ENCODE measurements at places on chromosomes 4 and X.

DNA sequence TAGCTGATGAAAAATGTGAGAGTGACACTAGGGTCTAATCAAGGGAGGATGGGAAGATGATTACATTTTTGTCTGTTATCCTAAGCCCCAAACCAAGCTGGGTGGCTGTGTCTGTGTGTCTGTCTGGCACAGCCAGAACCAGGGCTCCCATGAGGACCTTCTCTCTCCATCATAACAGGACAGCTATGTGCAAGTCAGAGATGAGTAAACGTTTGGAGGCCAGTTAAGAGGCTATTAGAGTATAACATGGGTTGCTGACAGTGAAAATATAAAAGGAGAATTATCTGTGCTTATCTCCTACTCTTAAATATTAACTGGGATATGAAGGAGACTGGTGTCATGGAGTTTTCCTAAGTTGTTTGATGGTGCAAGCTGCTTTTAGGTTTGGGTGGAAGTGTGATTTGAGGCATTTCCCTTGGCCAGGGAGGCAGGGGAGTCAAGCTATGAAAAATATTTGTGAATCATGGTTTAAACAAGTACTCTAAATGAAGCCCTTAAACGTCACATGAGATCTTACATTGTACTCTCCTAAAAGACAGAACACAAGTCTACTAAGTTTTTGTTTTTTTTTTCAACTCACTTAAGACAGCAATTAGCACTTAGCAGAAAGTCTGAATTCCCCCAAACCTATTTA lies 156.2 kb downstream of the ENOX2 start:
- DNase-seq = no peak

GRCh38 chrX:11758400-11759171 lies 549 bp downstream of the MSL3 start:
- DNase-seq = no peak

- no peak for DNase-seq
These were observed 35.2 kb upstream of the ARMCX4 start for GRCh38 chrX:101450085-101450484.

- no peak for DNase-seq
These were observed 4.2 kb upstream of the CXCL3 start for GRCh38 chr4:74042681-74043080.

- no peak for DNase-seq
These were observed 58.3 kb downstream of the PAQR3 start for GRCh38 chr4:78880874-78881492.

DNA sequence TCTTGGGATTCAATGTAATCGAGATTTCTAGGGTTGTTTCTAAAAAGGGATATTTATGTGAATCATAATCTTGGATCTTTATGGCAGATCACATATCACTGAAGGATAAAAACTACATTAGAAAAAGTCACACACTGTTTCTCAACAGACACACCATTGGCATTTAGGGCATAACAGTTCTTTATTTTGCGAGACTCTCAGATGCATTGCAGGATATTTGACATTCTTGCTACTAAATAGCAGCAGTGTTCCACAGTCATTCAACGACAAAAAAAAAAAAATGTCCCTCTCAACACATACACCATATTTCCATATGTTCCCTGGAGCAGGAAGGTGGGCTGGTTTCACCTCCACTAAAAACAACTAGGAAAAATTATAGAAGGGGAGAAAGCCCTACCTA lies 243.4 kb upstream of the PCDH18 start:
- no peak for DNase-seq

DNA sequence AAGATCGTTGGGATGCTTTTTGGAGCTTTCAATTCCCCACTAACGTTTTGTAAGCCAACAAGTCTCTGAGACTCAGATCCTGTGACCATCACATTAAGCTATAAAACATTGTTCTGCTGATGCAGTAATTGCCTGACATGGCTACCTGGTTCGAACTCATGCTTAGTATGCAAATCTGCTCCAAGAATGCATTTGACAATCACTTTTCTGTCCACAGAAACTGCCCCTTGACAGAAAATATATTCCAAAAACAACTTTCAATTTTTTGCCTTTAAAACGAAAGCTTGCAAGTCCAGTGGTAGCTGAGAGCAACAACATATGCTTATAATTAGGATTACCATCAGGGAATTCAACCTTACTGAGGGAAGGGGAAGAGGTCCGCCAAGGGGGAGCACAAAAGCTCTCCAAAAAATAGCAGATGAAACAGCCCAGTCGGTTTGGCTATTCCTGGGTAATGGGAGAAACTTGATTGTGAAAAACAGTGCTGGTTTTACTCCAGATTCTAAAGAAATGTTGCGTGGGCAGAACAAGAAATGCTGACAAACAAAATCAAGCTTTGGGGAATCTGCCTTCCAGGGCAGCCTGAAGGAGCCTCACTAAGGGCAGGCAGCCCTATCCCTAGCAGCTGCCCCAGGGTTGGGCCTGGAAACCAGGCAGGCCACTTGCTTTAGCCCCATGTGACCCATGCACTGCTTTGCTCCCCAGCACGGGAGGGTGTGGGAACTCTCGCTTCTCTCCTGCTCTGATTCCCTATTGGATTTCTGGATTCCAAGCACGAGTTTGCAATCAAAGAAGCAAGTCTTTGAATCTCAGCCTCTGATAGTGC lies 160.7 kb upstream of the LDB2 start:
- DNase-seq = no peak

- DNase-seq = no peak
These were observed 1588.9 kb upstream of the PCDH7 start for GRCh38 chr4:29131304-29131703.

GRCh38 chr4:114318309-114318708 lies 280.3 kb upstream of the UGT8 start:
- DNase-seq = no peak

DNA sequence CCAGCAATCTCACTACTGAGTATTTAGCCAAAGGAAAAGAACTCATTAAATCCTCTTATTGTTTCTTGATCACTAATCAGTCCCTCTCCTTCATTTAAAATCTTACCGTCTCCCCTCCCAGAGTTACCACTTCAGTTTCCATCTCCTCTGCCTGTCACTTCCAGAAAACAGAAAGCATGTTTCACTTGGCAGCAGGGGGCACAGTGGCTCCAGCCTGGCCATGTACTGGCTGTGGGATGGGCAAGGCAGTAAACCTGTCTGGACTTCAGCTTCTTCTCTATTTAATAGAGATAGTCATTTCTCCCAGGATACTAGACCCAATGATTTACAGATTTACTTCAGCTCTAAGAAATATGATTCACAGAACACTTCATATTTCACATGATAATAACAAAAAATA lies 63.2 kb downstream of the CD40LG start:
- DNase-seq = no peak

DNA sequence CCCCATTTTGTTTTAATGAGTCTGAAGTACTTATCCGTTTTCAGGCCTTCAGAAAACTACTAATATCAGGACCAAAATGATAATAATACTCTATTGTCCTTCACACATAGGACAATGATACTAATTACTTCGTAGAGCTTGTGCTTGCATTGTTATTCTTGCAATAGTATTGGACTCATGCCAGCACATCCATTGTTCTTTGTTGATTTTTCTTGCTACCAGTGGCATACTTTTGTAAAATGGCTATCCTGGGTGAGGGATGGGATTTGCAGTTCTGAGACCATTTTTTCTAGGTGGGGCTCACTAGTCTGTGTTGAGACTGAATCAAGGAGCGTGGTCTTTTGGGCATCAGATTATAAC lies 195.3 kb downstream of the MAML3 start:
- DNase-seq = no peak

GRCh38 chr4:56995525-56995924 lies 16.8 kb downstream of the POLR2B start:
- DNase-seq = no peak

DNA sequence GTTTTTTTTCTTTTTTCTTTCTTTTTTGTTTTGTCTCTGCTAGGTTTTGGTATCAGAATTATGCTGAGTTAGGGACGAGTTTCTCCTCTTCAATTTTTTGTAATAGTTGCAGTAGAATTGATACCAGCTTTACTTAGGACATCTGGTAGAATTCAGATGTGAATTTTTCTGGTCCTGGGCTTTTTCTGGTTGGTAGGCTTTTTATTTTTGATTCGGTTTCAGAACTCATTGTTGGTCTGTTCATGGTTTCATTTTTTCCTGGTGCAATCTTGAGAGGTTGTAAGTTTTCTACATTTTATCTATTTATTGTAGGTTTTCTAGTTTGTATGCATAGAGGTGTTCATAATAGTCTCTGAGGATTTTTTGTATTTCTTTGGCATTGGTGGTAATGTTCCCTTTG lies 498.1 kb upstream of the CPEB2 start:
- no peak for DNase-seq

DNA sequence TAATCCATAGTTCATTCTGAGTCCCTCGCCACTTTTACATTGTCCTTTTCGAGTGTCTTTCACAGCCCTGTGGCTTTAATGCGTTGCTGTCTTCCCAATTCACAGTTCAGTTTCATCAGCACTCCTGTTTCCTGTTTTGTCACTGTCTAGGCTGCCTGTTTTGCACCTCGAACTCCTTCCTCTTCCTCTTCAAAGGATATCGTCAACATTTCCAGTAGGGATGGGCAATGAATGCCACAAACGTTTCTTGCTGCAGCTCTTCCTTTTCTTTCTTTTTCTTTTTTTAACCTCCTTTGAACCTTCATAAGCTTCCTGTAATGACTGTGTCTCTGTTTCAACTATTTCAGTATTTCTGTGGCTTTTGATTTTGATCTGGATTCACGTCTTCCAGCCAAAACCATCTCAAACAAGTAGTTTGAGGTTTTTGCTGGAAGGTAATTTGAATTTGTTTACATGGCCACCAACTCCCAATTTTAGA lies 105.4 kb downstream of the ANXA3 start:
- no peak for DNase-seq

GRCh38 chr4:122890147-122890795 lies 32.1 kb downstream of the NUDT6 start:
- no peak for DNase-seq

DNA sequence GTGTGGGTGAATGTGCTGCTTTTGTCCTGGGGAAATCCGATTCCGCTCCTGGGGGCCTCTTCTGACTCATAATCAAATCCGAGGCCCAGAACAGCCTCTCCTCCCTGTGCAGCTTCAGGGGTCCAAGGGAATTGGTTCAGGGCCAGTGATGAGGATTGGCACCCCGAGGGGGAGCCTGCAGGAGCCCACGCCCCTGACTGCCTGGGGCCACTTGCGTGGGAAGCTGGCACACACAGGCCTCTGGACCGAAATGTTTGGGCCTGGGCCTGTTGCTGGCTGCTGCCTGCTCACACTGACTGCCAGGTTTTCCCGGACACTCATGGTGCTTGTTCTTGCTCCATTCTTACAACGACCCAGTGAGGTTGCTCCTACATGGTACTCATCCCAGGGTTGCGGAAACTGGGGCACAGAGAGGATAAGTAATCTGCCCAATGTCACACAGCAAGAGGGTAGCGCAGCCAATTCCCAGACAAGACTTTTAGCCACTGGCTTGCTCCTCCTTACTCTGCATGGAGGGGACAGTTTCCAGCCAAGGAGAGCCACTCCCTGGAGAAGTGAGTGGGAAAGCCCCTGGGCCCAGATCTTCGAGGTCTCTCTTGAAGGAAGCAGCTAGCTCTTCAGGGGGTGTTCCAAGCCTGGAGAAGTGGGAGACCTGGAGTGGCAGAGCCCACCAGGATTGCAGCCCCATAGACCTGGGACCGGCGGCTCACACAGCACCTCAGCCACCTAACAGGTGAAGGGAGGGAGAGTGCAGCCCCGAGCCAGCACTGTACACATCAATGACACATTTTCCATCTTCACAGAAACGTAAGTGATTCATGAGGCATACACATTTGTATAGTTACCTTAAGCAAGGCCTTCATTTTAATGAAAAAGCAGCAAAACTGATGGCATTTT lies 20.3 kb downstream of the CFAP99 start:
- DNase-seq = no peak

DNA sequence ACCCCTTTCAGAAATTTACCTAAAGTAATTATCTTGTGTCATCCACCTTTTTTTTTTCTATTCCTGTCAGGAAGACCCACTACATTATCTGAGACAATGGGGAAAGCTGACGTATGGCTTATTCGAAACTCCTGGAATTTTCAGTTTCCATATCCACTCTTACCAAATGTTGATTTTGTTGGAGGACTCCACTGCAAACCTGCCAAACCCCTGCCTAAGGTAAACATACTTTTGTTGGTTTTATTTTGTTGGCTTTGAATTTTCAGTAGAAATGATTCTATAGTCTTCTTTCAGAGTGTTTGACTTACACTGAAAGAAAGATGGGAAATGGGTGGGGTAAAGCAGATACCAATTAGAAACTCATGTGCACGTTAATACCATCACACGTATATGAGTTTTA lies 2.2 kb downstream of the UGT2B7 start:
- no peak for DNase-seq

GRCh38 chr4:85932500-85933290 lies 427.2 kb downstream of the MAPK10 start:
- no peak for DNase-seq

DNA sequence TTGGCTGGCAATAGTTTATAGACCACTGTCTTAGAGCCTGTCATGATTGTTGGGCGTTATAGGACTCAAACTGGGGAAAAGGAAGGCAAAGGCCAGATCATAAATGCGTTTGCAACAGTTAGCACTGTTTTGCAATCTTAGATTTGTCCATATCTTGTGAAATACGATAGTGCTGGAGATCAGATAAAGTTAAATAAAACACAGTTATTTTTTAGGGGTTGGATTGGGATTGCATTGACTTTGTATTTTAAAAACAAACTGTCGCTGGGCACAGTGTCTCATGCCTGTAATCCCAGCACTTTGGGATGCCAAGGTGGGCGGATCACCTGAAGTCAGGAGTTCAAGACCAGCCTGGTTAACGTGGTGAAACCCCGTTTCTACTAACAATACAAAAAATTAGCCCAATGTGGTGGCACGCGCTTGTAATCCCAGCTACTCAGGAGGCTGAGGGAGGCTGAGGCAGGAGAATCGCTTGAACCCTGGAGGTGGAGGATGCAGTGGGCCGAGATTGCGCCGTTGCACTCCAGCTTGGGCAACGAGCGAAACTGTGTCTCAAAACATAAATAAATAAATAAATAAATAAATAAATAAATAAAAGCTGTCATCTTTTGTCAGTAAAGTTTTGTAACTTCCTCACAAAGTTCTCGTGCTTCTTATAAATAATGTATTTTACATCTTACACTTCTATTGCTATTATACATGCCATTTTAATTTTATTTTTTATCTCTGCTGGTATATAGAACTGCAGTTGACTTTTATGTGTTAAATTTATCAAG lies 117.2 kb downstream of the KDM6A start:
- no peak for DNase-seq

DNA sequence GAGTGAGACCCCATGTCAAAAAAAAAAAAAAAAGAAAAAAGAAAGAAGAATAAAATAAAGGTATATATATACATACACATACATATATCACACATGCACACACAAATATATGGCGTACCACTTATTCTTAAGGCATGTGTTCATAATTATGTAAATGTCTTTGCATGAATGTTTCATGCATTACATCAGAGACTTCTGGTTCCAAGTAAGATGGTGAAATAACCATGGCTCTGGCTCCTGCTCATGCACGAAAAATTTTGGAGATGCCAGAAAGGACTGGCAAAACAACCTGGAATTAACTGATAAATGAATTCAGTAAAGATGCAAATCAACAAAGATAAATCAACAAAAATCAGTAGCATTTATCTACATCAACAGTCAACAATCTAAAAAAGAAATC lies 19.7 kb upstream of the FHIP1A start:
- DNase-seq = no peak

- no peak for DNase-seq
These were observed 1099.4 kb upstream of the IGFBP7 start for GRCh38 chr4:58209551-58209950.

- DNase-seq = no peak
These were observed 194.0 kb downstream of the COX18 start for GRCh38 chr4:72875545-72875944.

GRCh38 chr4:173014113-173014558 lies 154.5 kb upstream of the GALNT7 start:
- no peak for DNase-seq
